Activated T-helper 1 cell treated with Interleukin-2 at 50 U/mL for 16 hours (primary cell): ENCODE measurements at places on chromosomes 12 and 14.

- no peak for DNase-seq
Observed at GRCh38 chr12:15320881-15321280, 1.4 kb upstream of the PTPRO start.

DNA sequence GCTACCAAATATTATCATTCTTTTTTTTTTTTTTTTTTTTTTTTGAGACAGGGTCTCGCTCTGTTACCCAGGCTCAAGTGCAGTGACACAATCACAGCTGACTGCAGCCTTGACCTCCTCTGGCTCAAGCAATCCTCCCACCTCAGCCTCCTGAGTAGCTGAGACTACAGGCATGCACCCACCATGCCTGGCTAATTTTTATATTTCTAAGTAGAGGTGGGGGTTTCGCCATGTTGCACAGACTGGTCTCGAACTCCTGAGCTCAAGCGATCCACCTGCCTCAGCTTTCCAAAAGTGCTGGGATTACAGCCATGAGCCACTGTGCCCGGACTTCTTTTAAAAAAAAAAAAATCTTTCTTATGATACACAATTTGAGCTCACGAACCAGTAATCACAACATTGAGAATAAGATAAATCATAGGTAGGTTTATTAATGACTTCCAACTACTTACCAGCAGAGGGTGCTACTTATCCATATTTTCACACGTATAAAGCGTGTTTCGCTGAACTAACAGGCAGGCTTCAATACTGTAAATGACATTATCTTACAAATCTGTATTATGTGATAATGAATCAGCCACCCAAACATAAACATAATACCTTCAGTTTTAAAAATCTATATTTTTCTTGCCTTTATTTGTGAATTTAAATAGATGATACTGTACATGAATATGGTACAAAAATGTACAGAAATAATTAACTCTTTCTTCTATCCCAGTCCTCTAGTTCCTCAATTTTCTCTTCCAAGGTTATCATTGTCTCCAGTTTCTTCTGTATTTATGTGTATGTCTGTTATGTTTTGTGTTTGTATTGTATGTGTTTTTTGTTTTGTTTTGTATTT lies 42.5 kb upstream of the BCAT1 start:
- no peak for DNase-seq

GRCh38 chr12:116441292-116441691 lies 117.9 kb upstream of the MAP1LC3B2 start:
- DNase-seq, result no peak

DNA sequence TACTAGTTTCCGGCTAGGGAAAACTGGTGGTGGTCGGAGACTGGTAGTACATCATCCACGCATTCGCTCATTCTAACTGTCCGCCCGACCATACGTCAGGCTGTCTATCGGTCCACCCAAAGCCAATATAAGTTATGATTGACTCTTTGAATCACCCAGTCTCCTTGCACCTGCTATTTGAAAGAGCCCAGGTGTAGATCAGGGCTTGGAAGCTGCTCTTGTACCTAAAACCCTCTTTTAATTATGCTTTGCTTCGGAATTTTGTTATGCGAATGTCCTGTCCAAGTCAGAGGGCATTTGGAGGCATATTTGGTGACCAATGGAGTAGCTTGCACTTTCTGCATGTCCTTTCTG lies 5.7 kb upstream of the NKX2-1 start:
- no peak for DNase-seq

- no peak for DNase-seq
Observed at GRCh38 chr12:4412056-4412455, 32.5 kb upstream of the FGF23 start.

DNA sequence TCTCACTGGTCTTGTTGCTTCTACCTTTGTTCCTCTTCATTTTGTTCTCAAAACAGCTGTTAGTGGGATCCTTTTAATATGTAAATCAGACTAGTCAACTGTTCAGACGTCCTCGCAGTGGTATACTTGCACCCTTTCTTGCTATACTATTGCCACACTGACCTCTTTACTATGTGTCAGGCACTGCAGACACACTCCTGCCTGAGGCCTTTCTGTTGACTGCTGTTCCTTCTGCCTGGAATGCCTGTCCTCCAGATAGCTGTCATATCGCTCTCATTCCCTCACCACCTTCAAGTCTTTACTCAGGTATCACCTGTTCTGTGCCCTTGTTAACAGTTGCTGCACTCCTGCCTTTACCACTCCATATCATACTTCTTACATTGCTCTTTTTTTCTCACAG lies 90.0 kb upstream of the TMEM263 start:
- DNase-seq, result no peak

- no peak for DNase-seq
Observed at GRCh38 chr14:89325299-89325883, 91.6 kb downstream of the FOXN3 start.

DNA sequence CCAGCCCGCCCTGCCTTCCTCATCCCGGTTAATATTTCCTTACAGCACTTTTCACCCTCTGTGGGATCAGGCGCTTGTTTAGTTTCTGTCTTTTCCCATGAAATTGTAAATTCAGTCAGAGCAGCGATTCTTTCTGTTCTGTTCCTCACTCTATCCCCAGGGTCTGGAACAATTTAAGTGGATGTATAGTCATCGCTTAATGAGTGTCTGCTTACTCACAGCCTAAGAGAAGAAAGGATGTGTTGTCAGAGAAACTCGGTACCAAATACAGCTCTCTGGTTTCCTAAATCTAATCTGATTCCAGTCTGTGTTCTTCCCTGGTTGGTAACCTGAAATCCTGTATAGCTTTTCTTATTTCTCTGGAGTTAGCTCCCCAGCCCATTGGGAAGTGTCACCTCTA lies 44.9 kb downstream of the FOS start:
- no peak for DNase-seq

- DNase-seq, result peak; percentile 54
Observed at GRCh38 chr14:69643430-69644200, 32.2 kb downstream of the SUSD6 start.

DNA sequence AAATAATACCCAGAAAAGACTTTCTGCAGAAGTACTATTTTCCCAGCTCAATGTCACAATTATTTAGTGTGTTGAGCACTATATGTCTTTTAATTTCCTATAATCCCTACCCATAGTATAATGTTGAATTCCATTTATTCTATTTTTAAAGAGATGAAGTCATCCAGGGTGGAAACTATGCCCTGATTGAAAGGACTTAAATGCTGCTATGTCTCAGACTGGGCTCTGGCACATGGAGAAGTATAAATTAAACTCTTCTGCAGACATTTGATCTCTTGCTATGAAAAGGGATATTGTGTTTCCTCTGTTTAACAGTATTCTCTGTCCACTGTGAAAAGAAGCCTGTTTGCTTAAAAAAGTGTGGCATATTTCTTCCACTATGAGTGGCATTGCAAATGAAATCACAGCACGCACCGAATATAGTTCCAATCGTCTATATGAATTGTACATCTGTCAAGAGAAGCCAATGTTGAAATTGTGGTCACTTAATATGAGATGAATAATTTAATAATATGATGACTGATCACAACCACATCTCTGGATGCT lies 192.3 kb downstream of the BCAT1 start:
- no peak for DNase-seq
